ENCODE measurements at places on chromosomes 13 and 19. TPM values are rescaled to one million over a fixed set of nuclear protein-coding genes. Genes with fewer than 3 reads are reported as not detected.

FAAP24 gene
- 8.3 TPM for total RNA-seq

ABHD17A gene
- total RNA-seq = 108 TPM

LMTK3 gene
- total RNA-seq = 3.6 TPM

GJB6 gene
- 2.4 TPM for total RNA-seq

SBNO2 gene
- total RNA-seq = 96.9 TPM

SLC8A2 gene
- 0.14 TPM for total RNA-seq

ZNF93 gene
- 15.6 TPM for total RNA-seq

KLHL1 gene
- not detected for total RNA-seq

TEX26 gene
- total RNA-seq = not detected

PCDH8 gene
- not detected for total RNA-seq

CCDC61 gene
- 28.4 TPM for total RNA-seq

IGFL2 gene
- not detected for total RNA-seq

CEACAM20 gene
- total RNA-seq = not detected

RPS28 gene
- total RNA-seq = 2,068 TPM

ELOF1 gene
- total RNA-seq = 48.5 TPM

UQCRFS1 gene
- 43.9 TPM for total RNA-seq

THSD1 gene
- 0.22 TPM for total RNA-seq

MRI1 gene
- 19.3 TPM for total RNA-seq

LAIR1 gene
- 5.7 TPM for total RNA-seq

CDX2 gene
- total RNA-seq = not detected

LENG9 gene
- 5.6 TPM for total RNA-seq

FFAR2 gene
- total RNA-seq = not detected

ZNF763 gene
- total RNA-seq = 0.97 TPM

EDNRB gene
- not detected for total RNA-seq

KIR3DL1 gene
- total RNA-seq = not detected

ZNF653 gene
- 8.4 TPM for total RNA-seq

ZNF222 gene
- 0.88 TPM for total RNA-seq

SERPINE3 gene
- not detected for total RNA-seq

COL4A1 gene
- total RNA-seq = not detected

USF2 gene
- 121 TPM for total RNA-seq

CNMD gene
- total RNA-seq = not detected

MCF2L gene
- 8.0 TPM for total RNA-seq

BST2 gene
- total RNA-seq = 164 TPM

ZNF225 gene
- 2.5 TPM for total RNA-seq

SCGB2B2 gene
- 0.46 TPM for total RNA-seq

CRLF1 gene
- not detected for total RNA-seq

LIPE gene
- 31.8 TPM for total RNA-seq

FGF21 gene
- total RNA-seq = not detected

AMER2 gene
- total RNA-seq = not detected

BCL3 gene
- 75.0 TPM for total RNA-seq

TEX29 gene
- 0.39 TPM for total RNA-seq

TRAPPC2B gene
- total RNA-seq = 3.3 TPM

RBM42 gene
- total RNA-seq = 86.4 TPM

MATK gene
- total RNA-seq = 24.4 TPM

LSR gene
- 25.4 TPM for total RNA-seq

ZNF460 gene
- 45.5 TPM for total RNA-seq

CEBPA gene
- 0.22 TPM for total RNA-seq

CSNK1A1L gene
- not detected for total RNA-seq

STAP2 gene
- total RNA-seq = 9.1 TPM
